Psoas muscle (tissue), 8 donors: ENCODE measurements at places on chromosomes 5 and 9. TPM values are rescaled to one million over a fixed set of nuclear protein-coding genes. Genes with fewer than 3 reads are reported as not detected.

FBXL7 gene
- total RNA-seq = 1.6 TPM

SVEP1 gene
- 12.2 TPM for total RNA-seq

CNTFR gene
- 85.1 TPM for total RNA-seq

FBP2 gene
- 53.2 TPM for total RNA-seq

C5orf58 gene
- total RNA-seq = not detected

ATP10B gene
- not detected for total RNA-seq

CDC25C gene
- not detected for total RNA-seq

PCDHA12 gene
- total RNA-seq = not detected

TLX3 gene
- total RNA-seq = not detected

SH3TC2 gene
- total RNA-seq = 1.1 TPM

TXNDC8 gene
- total RNA-seq = not detected

BARHL1 gene
- total RNA-seq = not detected

PCA3 gene
- not detected for total RNA-seq

DOK3 gene
- 3.3 TPM for total RNA-seq

KCTD16 gene
- total RNA-seq = not detected

NMUR2 gene
- total RNA-seq = not detected

MLANA gene
- not detected for total RNA-seq

FLT4 gene
- 3.3 TPM for total RNA-seq

CXCL14 gene
- total RNA-seq = 28.9 TPM

PDE6A gene
- total RNA-seq = 0.12 TPM

TAF11L10 gene
- total RNA-seq = not detected

GRXCR2 gene
- total RNA-seq = not detected

ZNF354C gene
- total RNA-seq = 3.7 TPM

MYMK gene
- 4.5 TPM for total RNA-seq

AUH gene
- 14.1 TPM for total RNA-seq

CCDC187 gene
- total RNA-seq = not detected

TMEM141 gene
- total RNA-seq = 49.1 TPM

XPA gene
- 9.0 TPM for total RNA-seq

CDKN2A gene
- total RNA-seq = 0.32 TPM

FOXD4L5 gene
- 0.20 TPM for total RNA-seq
